SIG-M5 (cell line): ENCODE measurements at places on chromosomes 6 and 20.

DNA sequence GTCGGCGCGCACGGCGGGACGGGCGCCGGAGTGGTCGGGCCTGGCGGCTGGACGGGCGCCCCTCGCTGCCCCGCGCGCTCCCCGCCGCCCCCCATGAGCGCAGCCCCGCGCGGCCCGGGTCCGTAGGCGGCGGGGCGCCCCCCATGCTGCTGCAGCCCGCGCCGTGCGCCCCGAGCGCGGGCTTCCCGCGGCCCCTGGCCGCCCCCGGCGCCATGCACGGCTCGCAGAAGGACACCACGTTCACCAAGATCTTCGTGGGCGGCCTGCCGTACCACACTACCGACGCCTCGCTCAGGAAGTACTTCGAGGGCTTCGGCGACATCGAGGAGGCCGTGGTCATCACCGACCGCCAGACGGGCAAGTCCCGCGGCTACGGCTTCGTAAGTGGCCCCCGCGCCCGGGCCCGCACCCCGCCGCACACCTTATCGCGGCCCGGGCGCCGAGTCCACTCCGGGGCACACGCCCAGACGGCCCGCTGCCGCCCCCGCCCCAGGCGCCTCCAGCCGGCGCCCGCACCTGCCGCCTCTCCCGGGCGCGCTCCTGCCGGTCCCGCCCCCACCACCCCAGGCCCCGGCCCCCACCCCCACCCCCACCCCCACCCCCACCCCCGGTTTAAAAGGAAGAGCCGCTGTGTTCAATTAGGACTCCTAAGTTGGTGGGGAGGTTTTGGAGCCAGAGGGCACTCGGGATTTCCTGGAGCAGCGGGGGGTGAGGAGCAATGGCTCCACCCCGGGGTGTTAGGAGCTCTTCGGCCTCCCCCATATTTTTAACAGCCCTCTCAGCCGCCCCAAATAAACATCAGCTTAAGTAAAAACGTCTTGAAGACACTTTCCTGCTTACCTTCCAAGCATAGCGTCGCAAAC is 474 bp downstream of the RBM38 start:
- DNase-seq, result no peak

GRCh38 chr20:14721926-14722452 is 384.6 kb upstream of the FLRT3 start:
- DNase-seq, result no peak

DNA sequence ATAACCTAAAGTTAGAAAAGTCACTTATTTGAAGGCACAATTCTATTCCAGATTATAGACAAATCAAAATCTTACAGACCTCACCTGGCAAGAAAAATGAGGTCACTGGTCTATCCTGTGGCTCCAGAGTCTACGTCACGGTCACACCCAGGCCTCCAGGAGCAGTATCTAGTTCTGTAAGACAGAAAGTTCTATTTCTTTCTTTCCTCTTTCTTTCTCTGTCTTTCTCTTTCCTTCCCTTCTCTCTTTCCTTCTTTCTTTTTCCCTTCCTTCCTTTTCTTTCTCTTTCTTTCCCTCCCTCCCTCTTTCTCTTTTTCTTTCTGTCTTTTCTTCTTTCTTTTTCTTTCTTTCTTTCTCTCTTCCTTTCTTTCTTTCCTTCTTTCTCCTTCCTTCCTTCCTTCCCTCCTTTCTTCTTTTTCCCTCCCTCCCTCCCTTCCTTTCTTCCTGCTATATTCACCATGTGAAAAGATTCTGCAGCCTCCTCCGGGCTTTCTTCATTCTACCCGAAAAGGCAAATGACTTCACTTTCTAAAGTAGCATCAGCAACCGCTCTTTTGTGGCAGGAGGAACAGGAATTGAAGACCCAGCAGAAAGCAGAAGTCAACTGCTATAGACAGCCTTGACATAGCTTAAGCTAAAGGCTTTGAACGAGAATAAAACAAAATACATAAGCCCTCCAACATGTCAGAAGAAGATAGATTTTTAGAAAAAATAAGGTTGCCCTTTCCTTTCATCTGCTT is 83.9 kb upstream of the SIRPG start:
- DNase-seq, result peak; percentile 27

DNA sequence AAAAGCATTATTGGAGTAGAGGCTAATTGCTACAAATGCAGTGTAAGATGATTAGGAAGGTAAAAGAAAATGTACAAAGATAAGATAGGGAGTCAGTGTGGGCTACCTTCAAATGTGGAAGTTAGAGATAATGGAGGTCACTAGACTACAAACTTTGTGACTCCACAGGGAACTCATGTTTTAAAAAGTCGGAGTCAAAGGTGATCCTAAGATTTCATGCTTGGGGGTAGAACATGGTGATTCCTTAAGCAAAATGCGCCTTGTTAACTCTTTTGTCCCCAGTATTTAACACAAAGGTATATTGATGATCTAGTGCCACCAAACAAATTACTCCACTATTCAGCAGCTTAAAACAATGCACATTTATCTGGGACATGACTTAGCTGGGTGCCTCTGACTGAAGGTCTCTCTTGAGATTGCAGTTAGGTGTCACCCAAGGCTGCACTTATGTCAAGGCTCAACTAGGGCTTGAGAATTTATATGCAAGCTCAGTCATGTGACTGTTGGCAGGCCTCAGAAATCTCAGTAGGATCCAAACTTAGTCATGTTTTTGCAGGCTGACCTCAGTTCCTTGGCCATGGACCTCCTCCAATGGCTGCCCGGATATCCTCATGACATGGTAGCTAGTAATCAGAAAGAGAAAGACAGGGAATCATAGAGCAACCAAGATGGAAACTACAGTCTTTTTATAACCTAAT is 11.4 kb upstream of the SNX9 start:
- DNase-seq, result no peak

DNA sequence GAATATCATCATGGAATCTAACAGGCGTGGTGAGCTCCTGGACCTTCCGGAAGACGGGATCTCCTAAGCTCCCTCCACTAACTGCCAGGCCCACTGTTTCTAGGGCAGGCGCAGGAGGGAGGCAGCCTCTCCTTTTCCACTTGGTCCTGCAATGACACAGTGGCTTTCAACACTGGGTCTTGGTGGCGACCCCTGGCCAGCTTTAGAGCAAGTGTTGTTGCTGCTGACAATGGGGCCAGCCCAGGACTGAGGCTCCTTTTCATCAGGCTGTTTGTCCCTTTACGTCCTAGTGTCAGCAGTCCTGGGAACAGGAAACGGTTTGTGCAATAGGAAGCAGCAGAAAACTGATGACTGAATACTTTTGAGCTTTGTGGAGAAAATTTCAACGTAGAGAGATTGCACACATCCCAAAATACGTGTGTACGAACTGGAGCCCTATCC is 9.7 kb upstream of the QKI start:
- no peak for DNase-seq

DNA sequence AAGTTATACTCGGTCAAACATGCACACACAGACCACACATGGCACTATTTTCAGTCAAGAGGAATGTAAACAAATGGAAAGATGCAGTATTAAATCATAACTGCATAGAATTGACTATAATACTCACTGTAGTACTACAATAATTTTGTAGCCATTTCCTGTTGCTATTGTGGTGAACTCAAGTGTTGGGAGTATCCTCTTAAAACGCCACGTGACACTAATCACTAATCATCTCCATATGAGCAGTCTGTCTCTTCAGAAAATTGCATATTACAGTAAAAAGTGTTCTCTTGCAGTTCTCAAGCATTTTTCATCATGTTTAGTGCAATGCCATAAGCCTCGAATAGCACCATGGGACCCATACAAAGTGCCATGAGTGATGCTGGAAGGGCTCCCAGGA is 258.7 kb upstream of the ID4 start:
- DNase-seq, result no peak

DNA sequence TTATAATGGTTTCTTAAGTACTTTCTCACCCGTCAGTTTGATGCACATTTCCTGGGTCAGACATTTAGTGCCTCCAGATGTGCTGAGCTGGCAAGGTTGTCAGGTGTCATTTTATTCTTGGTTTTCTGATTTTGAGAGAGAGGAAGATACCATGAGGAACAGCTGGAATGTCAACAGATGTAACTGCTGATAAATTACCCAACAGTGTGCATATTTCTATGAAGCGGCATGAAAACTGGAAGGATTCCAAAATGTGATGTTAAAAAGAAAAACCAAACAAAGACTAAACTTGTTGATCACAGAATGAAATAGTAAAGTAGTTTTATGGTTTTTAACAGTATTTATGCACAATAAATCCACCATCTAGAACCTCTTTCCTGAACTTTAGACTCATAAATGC is 447.3 kb downstream of the HDGFL1 start:
- no peak for DNase-seq

DNA sequence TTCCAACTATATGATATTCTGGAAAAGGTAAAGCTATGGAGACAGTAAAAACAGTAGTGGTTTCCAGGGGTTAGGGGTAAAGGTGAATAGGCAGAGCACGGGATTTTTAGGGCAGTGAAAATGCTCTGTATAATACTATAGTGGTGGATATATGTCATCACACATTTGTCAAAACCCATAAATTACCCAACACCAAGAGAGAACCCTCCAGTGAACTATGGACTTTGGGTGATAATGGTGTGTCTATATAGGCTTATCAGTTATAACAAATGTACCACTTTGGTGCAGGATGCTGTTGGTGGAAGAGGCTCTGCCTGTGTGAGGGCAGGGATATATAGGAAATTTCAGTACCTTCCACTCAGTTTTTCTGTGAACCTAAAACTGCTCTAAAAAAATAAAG is 149.9 kb downstream of the GPX5 start:
- DNase-seq, result no peak

GRCh38 chr6:123022975-123023374 is 26.9 kb downstream of the CLVS2 start:
- no peak for DNase-seq

GRCh38 chr6:85449388-85449817 is 480 bp upstream of the NT5E start:
- DNase-seq, result no peak

GRCh38 chr6:37668251-37668650 is 29.4 kb downstream of the MDGA1 start:
- no peak for DNase-seq

GRCh38 chr6:149995971-149996370 is 29.4 kb downstream of the RAET1L start:
- DNase-seq, result no peak

DNA sequence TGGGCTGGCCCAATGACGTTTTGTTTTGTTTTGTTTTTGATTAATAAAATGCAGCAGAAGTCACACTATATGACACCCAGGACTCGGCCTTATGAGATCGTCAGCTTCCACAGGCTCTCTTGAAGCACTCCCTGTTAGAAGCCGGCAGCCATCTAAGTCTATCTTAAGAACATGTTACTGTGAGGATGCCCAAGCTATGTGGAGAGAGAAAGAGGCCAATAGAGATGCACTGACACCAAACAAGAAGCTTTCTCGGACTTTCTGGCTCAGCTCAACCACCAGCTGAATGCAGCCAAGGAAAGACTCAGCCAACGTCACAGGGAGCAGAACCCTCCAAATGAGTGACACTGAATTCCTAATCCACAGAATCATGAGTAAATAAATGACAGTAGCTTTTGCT is 14.0 kb downstream of the SGK1 start:
- DNase-seq, result no peak

- DNase-seq, result no peak
Measured at GRCh38 chr6:147678253-147678652, 169.8 kb downstream of the SAMD5 start.

- no peak for DNase-seq
Measured at GRCh38 chr6:162999575-163000285, 272.0 kb downstream of the PACRG start.

GRCh38 chr6:4018924-4019236 is 60.1 kb downstream of the FAM217A start:
- DNase-seq, result no peak

DNA sequence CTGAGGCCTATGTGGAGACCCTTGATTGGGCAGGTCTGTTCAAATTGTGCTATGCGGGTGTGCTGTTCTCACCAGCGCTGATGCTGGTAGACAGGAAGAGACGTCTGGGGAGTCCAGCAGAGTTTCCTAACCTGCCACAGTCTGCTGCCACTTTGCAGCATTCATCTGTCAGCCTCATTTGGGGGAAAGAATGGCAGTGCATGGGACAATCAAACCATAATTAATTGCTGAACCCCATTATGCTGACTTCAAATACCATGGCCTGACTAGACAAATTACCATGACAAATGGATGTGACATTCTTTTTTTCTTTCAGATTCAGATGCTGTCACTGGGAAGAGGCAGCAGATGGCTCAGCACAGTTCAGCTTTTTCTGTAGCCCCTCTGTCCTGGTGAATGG is 171.4 kb upstream of the SYNDIG1 start:
- no peak for DNase-seq

GRCh38 chr20:33249456-33249855 is 13.7 kb downstream of the BPIFA1 start:
- no peak for DNase-seq

- no peak for DNase-seq
Measured at GRCh38 chr6:99362678-99363268, 13.3 kb upstream of the FAXC start.

- no peak for DNase-seq
Measured at GRCh38 chr6:34358389-34358905, 34.0 kb downstream of the NUDT3 start.

DNA sequence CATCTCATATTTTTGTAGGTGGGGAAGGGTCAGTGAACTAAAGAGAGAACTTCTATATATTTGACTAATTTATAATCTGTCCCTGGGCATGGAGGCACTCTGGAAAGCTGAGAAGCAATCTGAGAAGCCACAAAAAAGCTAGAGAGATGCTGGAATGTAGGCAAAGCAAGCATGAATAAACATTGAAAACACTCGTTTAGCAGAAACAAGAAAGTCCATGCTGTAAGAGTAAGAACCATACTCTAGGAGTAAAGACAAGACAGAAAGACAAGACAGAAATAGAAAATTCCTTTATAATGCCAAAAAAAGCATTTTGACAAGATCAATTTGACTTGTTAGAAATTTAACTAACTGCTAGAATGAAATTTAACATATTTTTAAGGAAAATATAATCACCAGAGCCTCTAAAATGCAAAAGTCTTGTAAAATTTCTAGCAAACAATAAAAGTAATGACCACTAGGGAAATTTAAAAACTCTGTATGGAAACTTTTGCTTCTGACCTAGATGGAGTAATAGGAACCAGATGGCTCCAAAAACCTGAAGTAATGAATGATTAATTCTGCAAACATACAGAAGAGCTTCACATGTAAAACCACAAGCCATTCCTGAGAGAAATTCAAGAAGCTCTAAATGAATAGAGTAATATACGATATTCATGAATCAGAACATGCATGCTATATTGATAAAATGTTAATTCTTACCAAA is 625.7 kb upstream of the PTCHD4 start:
- DNase-seq, result no peak
